Smooth muscle cell of the coronary artery (primary cell): ENCODE measurements at places on chromosomes 1 and 21. TPM values are rescaled to one million over a fixed set of nuclear protein-coding genes. Genes with fewer than 3 reads are reported as not detected.

Gene NCMAP
- total RNA-seq: not detected in 2 replicates

Gene CLIC6
- 0.23 TPM in 1 of 2 replicates, not detected in the other for total RNA-seq

Gene FHAD1
- 0.35 TPM in 1 of 2 replicates, not detected in the other for total RNA-seq

Gene LHX8
- total RNA-seq: 0.59 TPM in 1 of 2 replicates, not detected in the other

Gene RGS1
- not detected in 2 replicates for total RNA-seq
